ENCODE measurements at places on chromosomes 1 and 21.

DNA sequence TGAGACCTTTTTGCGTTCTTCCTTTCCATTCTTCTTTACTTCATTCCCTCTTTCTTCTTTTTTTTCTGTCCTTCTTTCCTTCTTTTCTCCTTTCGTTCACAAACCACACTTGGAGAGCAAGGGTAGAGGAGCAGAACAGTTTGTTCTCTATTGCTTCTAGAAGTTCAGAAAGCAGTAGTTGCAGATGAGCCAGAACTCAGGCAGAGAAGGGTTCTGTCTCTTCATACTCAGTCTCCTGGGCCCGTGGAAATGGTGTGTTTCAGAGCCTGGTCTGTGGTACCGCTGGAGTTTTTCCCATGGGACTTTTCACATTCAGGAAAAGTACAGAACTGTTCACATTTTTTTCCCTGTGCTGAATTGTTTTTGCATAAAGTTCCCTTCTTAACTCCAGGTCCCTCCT, 87.0 kb downstream of the ATP5PO start:
- no peak for DNase-seq

- DNase-seq, result no peak
Observed at GRCh38 chr1:154586641-154587040, 19.1 kb downstream of the CHRNB2 start.

- no peak for DNase-seq
Observed at GRCh38 chr1:26358411-26359384, 4.8 kb upstream of the CRYBG2 start.

GRCh38 chr1:52632732-52633290, at the start of gene SHISAL2A:
SHISAL2A (plus strand) TSS chr1:52633168; CDS start chr1:52633494, 326 bp downstream.
- peak; percentile 34 for DNase-seq

DNA sequence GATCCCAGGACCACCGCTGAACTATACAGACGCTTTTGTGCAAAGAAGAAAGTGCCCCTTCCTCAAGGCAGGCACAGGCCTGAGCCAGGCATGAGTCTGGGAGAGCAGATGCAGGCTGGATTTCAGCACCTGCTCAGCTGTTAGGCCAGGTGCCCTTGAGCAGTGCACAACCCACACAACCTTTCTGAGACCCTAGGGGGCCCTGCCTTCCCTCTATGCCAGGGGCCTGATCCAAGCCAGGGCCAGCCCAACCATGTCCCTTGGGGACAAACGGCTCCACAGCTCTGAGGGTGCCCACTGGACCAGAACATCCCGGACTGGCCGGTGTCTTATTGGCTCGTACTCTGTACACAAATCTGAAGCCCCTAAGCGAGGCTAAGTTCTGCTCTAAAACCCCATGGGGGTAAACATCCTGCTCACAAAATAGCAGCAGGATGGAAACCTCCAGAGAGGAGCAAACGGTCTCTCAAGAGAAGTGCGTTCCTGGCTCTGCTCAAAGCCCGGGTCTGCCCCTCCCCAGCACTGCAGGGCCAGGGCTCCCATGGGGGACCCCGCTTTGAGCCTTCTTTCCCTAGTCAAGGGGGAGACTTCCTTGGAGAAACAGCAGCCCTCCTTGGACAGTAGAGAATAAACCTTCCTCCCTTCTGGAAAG, 275.1 kb downstream of the NPHP4 start:
- no peak for DNase-seq

DNA sequence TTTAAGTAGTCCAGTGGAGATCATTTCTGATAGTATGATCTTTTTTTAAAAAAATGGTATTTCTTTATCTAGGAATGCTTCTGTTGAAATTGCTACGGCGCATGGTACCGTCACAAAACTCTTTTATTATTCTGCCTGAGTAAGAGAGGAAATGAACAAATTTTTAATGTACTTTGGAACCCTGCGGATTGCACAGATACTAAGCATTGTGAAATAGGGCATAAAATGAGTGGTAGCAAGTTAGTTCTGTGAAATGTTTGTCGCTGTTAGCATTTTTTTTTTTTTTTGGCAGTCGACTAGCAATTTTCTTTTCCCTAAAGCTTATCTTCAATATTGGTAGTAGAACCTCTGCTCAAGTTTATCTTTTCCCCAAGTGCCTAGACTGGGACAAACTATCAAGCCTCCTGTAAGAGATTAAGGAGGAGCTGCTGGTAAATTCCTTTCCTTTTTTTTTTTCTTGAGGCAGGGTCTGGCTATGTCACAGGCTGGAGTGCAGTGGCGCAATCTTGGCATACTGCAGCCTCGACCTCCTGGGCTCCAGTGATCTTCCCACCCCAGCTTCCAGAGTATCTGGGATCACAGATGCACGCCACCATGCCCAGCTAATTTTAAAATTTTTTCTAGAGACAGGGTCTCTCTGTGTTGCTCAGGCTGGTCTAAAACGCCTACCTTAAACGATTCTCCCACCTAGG, 2.2 kb downstream of the ITSN1 start:
- no peak for DNase-seq

- no peak for DNase-seq
Observed at GRCh38 chr1:205963352-205964155, 20.3 kb upstream of the SLC26A9 start.

DNA sequence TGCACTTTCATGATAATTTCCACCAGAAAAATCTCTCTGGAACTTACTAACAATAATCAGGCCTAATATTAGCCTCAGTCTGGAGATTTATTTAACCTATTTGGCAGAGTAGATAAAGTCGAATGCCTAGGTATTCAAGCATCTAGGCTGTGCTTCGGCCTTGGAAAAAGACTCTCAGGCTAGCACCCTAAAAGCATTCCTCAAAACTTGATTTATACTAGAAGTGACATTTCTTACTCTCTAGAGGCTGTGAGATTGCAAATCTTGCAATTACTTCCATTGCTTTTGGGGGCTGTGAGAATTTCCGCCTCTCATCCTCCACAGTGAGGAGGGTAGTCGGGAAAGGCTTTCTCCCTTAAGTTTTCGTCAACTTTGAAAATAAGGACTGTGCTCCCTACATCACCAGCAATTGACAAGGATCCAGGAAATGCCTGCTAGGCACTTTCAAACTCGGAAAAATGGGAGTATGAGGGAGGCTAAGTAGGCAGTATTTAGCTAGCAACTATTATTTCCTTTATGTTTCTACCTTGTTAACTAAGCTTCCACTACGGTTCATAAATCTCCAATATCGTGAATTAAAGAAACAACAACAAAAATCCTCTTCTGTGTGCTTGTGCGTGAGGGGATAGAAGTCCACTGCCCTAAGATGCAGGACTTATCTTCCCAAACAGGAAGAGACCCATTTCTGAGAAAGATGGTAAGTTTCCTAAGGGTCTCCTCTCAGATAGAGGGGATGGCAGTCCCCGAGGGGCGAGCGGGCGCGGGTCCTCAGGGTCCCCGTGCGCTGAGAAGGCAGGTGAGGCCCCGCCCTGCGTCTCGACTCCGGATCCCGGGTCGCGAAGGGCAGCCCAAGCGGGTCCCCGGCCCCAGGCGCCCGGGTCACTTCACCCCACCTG, 1.1 kb upstream of the LMO4 start:
- no peak for DNase-seq

DNA sequence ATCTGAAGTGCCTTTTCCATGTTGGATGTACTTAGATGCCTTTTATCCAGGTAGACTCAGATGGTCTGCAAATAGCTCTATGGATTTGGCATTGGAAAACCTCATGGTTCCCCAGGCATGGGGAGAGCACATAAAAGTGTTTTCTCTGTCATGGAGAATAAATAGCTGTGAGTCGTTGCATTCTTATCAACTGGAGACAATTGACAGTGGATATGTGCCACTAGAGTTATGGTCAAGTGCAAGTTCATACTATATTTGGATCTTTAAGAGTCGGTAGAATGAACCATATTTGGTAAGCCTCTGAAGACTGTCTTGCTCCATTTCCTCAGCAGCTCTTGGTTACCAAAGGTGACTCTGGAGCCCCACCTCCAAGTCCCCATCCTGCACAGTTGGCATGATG, 83.7 kb downstream of the ROR1 start:
- DNase-seq, result no peak

- DNase-seq, result no peak
Observed at GRCh38 chr21:31449921-31450535, 106.0 kb upstream of the TIAM1 start.

GRCh38 chr1:186420923-186421322, 40.0 kb downstream of the PDC start:
- no peak for DNase-seq

DNA sequence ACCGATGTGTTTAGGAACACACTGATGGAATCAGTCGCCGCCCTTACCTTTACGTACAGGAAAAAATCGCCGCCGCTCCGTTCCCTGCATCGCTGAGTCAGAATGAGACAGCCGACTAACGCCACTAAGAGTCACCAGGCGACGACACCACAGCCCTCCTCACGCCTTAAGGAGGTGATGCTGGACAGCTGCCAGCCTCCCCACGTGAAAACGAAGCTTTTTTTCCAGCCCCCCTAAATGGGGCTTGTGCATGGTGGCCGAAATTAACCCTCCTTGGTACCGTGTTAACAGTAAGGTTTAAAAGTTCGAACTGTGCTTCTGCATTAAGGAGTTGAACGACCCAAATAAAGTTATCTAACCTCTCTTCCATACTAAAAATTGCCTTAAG, 511 bp downstream of the DNTTIP2 start:
- DNase-seq, result no peak

DNA sequence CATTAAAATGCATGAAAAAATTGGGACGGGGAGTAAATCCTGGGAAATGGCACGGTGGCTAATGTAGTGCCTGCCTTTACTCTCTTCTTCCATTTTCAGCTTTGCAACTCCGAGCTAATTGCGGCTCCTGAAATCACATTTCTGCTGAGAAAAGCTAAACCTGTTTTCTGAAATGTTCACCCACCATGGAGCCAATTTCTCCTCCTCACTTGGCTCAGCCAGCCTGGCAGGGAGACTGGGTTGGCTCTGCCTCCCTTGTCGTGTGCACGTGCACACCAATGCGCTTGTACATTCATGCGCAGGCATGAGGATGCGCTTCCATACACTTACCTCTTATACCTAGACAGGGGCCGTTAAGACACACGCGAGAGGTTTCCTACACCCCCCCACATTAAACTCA, 165.4 kb downstream of the PLXNA2 start:
- DNase-seq, result no peak

- DNase-seq, result no peak
Observed at GRCh38 chr1:154697710-154698109, 89.7 kb upstream of the ADAR start.

GRCh38 chr21:41076064-41076463, 91.9 kb upstream of the BACE2 start:
- DNase-seq, result no peak

DNA sequence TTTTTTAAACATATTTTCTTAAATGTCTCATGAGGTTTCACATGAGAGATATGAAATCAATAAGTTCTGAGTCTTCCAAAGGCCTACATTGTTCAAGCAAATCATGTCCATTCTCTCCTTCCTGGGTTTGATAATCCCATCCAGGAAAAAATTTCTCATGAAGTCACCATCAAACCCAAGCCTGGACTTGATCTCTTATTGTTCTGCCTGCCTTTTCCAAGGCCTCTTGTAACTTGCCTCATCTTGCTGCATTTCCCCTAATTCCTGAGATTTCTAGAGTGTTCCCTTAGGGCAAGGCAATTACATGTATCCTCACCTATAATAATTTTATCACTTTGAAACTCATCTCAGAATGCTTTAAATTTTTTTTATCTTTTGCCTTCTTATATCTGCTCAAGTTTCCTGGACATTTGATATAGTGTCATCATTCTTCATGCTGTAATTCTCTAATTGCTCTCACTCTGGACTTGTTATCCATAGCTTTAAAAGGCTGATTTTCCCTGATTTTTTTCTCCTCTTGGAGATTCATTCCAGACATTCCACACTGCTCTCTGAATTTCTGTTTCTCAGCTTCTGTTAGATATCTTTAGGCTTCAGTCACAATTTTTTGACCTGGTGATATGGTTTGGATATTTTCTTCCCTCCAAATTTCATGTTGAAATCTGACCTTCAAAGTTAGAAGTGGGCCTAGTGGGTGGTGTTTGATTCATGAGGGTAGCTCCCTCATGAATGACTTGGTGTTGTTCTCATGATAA, 126.4 kb downstream of the LRRC7 start:
- DNase-seq, result no peak

DNA sequence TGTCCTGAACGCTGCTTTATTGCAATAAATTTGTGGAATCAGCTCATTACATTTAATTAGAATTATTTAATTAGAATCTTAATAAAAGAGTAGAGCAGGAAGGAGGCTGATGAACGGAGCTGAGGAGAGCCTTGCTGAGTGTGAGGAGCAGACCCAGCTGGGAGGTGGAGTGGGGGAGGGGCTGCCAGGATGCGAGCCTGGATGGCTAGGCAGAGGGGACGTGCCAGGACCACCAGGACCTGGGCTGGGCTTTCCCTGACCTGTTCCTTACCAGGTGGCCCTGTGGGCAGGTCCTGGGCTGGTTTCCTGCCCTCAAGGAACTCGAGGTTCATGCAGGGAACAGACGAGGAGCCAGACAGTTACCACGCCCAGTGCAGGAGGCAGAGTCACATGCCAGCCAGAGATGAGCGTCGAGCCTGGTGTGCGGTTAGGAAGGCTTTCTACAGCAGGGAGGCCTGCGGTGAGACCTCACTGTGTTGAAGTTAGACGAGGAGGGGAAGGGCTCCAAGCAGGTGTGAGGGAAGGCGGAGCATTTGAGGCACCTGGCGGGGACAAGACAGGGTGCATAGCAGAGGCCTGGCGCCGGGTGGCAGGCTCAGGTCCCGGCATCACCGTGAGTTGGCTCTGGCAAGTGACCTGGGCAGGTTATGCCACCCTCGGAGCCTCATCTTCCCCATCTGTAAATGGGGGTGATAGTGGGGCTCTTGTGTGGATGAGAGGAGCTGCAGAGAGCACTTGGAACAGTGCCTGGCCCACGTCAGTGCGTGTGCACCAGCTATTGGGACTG, 33.9 kb downstream of the LDLRAP1 start:
- DNase-seq, result no peak

GRCh38 chr1:88509379-88509778, 174.7 kb upstream of the PKN2 start:
- no peak for DNase-seq

GRCh38 chr1:92404661-92405060, 82.1 kb downstream of the GFI1 start:
- no peak for DNase-seq

DNA sequence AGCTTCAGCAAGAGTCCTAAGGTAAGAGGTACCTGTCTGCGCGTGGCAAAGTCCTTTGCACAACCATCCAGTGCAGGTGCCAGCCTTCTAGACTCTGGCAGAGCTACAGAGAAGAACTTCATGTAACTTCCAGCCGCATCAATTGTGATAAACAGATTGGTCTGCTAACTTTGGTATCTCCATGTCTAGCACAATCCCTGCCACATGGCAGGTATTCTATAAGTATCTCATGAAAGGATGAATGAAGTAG, 29.8 kb downstream of the CD48 start:
- no peak for DNase-seq

DNA sequence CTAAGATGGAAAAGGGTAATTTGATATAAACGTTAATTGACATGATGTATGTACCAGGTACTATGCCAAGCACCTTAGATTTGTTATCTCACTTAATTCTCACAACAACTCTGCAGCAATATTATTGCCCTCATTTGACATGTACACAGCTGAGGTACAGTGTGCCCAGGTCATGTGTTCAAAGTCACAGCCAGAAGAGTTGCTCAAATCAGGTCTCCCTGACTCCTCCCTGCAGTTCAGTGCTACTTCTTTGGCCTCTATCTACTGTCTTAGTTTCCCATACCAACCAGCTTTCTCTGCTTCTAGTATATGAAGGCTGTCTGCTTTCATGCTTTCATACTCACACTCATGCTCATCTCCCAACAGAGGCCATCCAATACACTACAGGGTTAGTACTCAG, 15.1 kb downstream of the TBX15 start:
- DNase-seq, result no peak
